Prostate gland (tissue), 2 donors: ENCODE measurements at places on chromosomes 1 and 21. TPM values are rescaled to one million over a fixed set of nuclear protein-coding genes. Genes with fewer than 3 reads are reported as not detected.

Gene GREM2
- total RNA-seq = 1.6 TPM

DNA sequence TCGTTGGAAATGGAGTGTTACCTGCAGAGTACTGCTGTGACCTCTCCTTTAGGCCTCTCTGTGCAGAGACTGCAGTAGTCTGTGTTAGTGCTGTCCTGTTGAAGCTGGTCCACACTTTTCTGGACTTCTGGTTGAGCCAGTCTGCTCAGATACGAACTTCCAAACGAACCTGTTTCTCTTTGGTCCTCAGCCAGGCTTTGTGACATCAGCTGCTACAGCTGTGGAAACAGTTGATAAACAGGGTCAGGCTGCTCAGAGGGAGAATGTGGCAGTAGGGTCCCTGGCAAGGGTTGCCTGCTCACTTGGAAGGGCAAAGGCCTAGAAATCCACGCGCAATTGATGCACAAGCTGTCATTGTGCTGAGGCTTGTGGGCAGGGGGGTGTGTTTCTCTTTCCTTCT is 98.8 kb downstream of the NOS1AP start:
- peak; percentile 91 for DNase-seq
- no peak overlapping the region for H3K4me3 ChIP-seq
- no peaks in the 10 kb centered on the region for H3K36me3 ChIP-seq
- peak overlapping the region; percentile 68 for H3K27ac ChIP-seq
- no peaks in the 10 kb centered on the region for H3K27me3 ChIP-seq

- peak within 1 kb of the TSS; percentile 33 for H3K27ac ChIP-seq
- H3K27me3 ChIP-seq = no peaks in the 10 kb centered on the region
- no peaks in the 10 kb centered on the region for H3K36me3 ChIP-seq
- DNase-seq = no peak
Observed at GRCh38 chr1:228416217-228416933, at the start of gene TRIM17. TSS of gene TRIM17 (minus strand) at chr1:228416861. CDS start at chr1:228415072, 1,789 bp downstream.

- H3K4me3 ChIP-seq = no peak overlapping the region
- no peak overlapping the region for H3K27ac ChIP-seq
- no peak for DNase-seq
Observed at GRCh38 chr1:93851327-93851712, 27.7 kb downstream of the DNTTIP2 start.

DNA sequence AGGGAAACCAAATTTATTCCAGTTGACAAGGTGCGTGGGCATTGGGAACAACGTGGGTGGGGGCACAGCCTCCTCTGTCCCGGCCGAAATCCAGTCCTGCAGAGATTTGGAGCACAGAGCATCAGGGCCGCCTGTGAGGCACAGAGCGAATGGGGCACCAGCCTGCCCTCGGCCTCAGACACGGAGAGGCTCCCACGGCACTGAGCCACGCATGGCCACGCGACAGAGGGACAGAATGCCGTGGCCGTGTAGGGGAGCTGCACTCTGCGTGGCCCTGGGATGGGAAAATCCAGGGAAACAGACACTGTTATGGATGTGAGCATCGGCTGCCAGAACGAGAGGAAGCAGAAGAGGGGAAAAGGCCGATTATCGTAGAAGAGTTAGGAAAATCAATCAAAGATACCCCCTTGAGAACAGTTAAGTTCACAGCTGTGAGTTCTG is 13.5 kb upstream of the C1orf159 start:
- H3K4me1 ChIP-seq = no peaks in the 10 kb centered on the region
- DNase-seq = no peak
- no peak overlapping the region for H3K4me3 ChIP-seq

GRCh38 chr1:236808564-236809130 is 13.6 kb downstream of the MTR start:
- no peak overlapping the region for H3K4me3 ChIP-seq
- H3K27me3 ChIP-seq = no peaks in the 10 kb centered on the region
- H3K4me1 ChIP-seq = no peaks in the 10 kb centered on the region
